Gastroesophageal sphincter (tissue), 4 donors: ENCODE measurements at places on chromosomes 12 and 14.

- ATAC-seq: no peak
Observed at GRCh38 chr14:64474698-64475097, 9.4 kb downstream of the AKAP5 start.

- no peak for ATAC-seq
Observed at GRCh38 chr14:35474323-35474722, 59.6 kb upstream of the INSM2 start.

- no peak for ATAC-seq
Observed at GRCh38 chr12:104054681-104055346, 4.8 kb upstream of the GLT8D2 start.

- ATAC-seq: no peak
Observed at GRCh38 chr12:63823040-63823439, 21.5 kb upstream of the SRGAP1 start.

GRCh38 chr12:41804026-41804425, 340.6 kb downstream of the GXYLT1 start:
- ATAC-seq: no peak

DNA sequence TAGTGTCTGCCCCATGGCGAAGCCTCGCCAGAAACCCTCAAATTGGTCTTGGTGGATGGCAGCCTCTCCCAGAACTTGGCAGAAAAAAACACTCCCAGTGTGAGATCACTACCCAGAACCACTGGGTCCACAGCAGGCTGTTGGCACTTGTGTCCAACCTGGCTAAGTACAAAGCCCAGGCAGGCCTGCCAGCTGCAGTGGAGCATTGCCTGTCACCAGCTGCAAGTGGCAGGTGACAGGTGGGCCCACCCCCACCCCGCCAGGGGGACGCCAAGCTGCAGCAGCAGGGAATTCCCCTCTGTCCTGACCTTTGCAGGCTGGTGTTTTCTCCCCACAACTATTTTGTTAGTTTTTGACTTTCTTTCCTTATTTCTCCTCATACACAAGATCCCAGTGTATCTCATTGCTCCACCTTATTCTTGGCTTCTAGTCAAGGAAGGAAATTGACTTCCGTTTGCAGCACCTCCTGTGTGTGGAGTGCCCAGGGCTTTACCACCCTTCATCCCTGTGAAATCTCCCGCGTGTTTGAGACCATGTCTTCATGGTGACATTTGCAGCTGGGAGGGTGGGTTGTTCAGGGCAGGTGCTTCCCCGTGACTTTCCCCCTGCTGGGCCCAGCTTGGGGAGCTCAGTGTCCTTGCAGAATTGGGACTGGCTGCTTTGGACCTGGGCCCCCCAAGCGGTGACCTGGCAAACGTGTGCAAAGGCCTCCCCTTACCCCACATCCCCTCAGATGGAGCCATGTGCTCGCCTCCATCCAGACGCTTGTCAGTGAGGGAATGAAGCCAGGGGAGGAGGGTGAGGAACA, 73.8 kb upstream of the RIN3 start:
- ATAC-seq: no peak

DNA sequence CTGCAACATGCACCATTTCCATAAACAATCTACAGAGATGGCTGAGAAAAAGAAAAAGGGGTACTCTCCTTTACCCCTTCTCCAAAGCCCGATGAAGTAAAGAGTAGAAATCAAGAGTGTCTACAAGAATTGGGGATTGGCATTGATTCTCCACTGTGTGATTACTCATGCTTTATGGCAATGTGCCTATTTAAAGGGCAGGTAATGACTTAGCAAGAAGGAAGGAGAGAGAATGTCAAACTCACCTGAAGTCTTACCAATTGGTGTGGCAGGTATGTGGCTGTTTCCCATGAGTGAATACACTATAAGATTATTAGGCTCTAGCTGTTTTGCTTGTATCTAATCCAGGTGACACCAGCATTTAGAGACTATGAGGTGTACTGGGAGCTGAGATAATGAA, 275.3 kb downstream of the CCER1 start:
- no peak for ATAC-seq

DNA sequence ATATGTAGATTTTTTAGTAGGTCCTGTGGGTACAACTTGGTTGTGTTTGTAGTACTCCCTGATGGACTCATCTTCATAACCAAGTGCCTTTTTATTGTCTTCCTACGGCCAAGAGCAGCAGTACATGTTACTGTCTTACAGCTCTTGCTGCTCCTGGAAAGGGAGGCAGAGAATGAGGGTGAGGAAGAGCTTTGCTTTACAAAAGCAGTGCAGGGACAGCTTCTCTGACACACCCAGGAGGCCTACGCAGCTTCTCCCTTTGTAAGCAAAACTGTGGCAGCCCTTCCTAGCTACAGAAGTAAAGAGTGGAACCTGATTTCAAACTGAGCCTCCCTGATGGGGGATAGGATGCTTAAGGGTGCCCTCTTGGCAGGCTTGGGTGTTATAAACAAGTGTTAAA, 18.6 kb downstream of the MYRFL start:
- no peak for ATAC-seq

DNA sequence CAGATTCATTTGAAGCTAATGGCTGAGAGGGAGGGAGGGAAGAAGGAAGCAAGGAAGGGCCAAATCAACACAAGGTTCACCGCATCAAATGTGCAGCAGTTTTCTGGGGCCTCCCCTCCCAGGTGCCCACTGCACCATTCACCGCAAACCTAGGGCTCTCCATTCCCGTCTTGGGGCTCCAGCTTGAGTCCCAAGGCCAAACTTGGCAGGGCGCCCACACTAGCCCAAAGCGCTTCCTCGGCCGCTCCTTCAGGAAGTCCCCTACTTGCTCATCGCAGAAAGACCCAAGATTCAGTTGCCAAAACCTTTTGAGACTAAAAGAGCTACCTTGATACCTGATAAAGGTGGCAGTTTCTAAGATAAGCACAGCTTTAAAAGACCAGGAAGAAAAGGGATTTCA, 140.5 kb upstream of the FKBP4 start:
- no peak for ATAC-seq

DNA sequence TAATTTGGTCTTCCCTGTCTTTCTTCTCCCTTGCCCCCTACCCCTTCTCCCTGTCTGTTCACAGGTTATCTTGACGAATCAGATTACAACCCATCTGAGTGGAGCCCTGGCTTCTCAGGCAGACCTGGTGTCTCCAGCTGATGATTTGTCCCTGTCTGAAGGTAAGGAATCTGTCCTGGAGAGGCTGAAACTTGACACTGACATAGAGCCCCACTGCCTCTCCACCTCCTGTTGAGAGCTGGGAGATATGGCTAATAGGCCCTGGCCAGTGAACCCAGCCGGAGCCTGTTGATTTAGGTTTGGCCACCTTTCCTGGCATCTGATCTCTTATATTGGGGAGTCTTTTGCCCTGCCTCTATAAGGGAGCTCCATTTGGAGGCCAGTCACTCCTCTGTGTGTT, 472.2 kb downstream of the RAD51B start:
- ATAC-seq: no peak

DNA sequence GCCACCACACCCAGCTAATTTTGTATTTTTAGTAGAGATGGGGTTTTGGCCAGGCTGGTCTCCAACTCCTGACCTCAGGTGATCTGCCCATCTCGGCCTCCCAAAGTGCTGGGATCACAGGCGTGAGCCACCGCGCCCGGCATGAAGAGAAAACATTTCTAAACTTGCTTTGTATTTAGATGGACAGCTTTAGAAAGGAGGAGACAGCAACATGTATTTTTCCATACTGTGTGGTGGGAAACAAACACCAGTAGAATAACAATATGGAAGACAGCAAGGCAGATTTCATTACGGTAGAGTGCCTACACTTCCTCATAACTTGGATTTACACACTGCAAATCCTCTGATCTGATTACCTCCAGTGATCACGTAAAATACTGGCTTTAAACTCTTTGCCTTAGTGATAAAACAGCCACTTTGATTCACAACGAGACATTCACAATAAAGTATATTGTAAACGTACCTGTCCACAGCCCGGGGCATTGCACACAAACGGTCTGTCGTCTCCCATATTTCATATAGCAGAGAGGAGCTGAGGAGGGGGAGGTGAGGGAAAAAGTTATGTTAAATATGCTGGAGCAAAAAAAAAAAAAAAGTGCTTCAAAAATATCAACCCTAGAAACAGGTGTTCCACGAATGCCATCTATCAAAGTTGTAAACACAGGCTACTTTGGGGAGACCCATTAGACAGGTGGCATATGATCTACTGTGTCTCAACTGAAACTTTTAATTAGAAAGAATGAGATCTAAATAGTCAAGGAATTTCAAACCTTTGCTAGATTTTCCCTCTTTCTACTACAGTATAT, 25.5 kb downstream of the ATF7 start:
- ATAC-seq: no peak

GRCh38 chr12:22855456-22855855, 230.5 kb downstream of the ETNK1 start:
- no peak for ATAC-seq
